ENCODE measurements at places on chromosomes 6 and 20. TPM values are rescaled to one million over a fixed set of nuclear protein-coding genes. Genes with fewer than 3 reads are reported as not detected.

DNA sequence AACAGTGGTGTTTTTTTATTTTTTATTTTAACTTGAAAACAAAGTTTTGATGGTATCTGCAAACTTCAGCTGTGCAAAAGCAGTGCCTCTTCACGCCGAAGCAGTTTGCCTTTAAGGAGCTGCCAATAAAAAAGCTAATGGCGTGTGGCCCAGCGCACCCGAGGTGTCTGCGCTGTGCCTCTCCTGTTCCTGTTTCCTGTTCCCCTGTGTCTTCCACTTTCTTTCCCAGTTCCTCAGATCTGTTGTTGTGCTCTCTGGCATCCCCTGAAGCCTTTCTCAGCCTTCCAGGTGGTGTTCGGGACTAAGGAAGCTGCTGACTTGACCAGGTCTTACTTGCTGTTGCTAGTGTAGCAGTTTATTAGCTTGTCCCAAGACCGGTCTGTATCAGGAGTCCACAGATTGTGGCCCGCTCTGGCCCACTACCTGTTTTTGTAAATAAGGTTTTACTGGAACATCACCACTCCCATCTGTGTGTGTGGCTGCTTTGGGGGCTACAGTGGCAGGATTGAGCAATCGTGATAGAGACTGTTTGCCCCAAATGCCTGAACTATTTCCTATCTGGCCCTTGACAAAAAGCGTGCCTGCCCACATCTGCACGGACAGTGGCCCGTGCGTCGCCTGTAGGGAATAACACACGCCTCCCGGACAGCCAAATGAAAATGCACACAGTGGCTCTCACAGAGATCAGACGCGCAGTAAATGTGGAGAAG, 178.3 kb downstream of the TMEM242 start:
- H3K4me3 ChIP-seq, result no peak overlapping the region
- H3K36me3 ChIP-seq, result peaks cover 26% of the 10 kb centered on the region
- H3K27me3 ChIP-seq, result no peaks in the 10 kb centered on the region
- DNase-seq, result no peak
- peaks cover 36% of the 10 kb centered on the region for H3K4me1 ChIP-seq

GRCh38 chr6:158558415-158559306, 1.2 kb upstream of the TMEM181 start:
- H3K4me1 ChIP-seq, result peaks cover 13% of the 10 kb centered on the region
- no peaks in the 10 kb centered on the region for H3K27me3 ChIP-seq
- H3K27ac ChIP-seq, result no peak overlapping the region
- no peaks in the 10 kb centered on the region for H3K36me3 ChIP-seq
- DNase-seq, result no peak

GRCh38 chr20:3660262-3661059, 2.7 kb downstream of the GFRA4 start:
- peaks cover 48% of the 10 kb centered on the region for H3K27me3 ChIP-seq
- no peaks in the 10 kb centered on the region for H3K36me3 ChIP-seq
- no peak overlapping the region for H3K4me3 ChIP-seq
- no peak for DNase-seq

- H3K36me3 ChIP-seq, result no peaks in the 10 kb centered on the region
- no peaks in the 10 kb centered on the region for H3K4me1 ChIP-seq
- no peak overlapping the region for H3K4me3 ChIP-seq
- H3K27me3 ChIP-seq, result no peaks in the 10 kb centered on the region
These were observed 586.9 kb upstream of the ARID1B start for GRCh38 chr6:156190270-156190669.

DNA sequence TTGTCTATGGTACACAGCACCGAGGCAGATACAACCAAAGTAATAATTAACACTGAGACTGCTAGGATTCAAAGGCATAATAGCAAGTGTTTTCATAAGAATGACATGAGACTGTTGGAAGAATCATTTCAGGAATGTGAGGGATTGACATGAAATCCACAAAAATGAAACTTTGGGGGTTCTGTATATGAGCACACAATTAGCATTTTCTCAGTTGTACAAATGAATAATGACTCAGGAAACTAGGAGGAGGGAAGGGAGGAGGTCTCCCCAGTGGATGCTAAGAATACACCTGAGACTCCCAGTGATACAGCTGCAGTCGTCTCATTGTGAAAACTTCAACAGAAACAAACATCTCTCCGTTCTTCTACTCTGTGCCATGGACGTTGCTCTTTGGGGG, 428.4 kb upstream of the PLCB4 start:
- no peaks in the 10 kb centered on the region for H3K36me3 ChIP-seq
- no peaks in the 10 kb centered on the region for H3K4me1 ChIP-seq
- no peaks in the 10 kb centered on the region for H3K27me3 ChIP-seq

Gene CUL9
- 49.8 TPM for total RNA-seq
